ENCODE measurements at places on chromosomes 3 and 15.

DNA sequence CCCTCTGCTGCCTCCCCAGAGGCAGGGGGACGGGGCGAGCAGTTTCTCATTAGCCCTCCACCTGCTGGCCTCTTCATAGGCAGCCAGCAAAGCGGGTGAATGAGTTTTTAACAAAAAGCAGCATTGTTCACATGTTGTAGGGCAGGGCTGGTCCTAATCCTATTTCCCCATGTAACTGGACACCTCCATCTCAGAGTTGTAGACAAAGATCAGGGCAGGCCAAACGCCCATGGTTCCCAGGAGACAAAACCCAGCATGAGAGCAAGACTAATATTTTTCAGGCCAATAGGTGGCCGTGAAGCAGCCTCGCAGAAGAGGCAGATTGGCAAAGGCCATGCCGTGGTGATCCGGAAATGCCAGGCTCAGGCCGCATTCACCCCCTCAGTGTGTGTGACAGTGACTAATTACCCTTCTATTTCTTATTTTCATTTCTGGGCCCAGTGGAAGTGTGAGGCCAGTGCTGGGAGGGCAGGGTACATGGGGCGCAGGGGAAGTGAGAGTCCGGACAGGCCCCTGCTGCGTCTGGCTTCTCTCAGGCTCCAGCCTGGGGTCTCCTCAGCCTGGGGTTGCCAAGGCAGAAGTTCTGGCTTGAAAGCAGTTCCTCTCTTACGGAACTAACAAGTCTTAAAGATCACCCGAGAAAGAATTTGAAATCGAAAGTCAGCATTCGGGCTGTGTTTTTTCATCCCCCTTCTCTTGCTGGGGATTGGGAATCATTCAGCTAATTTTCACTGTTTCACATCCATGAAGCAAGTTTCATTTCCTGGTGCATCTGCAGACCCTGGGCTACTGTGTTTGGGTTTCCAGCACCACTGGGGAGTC lies 64.8 kb downstream of the BOC start:
- DNase-seq: no peak

- DNase-seq: no peak
Observed at GRCh38 chr3:119870512-119870911, 88.6 kb downstream of the NR1I2 start.

DNA sequence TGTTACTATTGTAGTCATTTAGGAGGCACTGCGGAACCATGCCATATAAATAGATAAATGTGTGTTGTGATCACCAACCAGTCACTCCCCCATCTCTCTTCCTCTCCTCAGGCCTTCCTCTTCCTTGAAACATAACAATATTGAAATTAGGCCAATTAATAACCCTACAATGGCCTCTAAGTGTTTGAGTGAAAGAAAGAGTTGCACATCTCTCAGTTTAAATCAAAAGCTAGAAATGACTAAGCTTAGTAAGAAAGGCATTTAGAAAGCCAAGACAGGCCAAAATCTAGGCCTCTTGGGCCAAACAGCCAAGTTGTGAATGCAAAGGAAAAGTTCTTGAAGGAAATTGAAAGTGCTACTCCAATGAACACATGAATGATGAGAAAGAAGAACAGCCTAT lies 8.1 kb upstream of the DNASE1L3 start:
- DNase-seq: no peak

- peak; percentile 30 for DNase-seq
Observed at GRCh38 chr3:196280689-196281440, 6.7 kb downstream of the PCYT1A start.

GRCh38 chr3:98695796-98696195 lies 67.3 kb upstream of the ST3GAL6 start:
- DNase-seq: no peak

DNA sequence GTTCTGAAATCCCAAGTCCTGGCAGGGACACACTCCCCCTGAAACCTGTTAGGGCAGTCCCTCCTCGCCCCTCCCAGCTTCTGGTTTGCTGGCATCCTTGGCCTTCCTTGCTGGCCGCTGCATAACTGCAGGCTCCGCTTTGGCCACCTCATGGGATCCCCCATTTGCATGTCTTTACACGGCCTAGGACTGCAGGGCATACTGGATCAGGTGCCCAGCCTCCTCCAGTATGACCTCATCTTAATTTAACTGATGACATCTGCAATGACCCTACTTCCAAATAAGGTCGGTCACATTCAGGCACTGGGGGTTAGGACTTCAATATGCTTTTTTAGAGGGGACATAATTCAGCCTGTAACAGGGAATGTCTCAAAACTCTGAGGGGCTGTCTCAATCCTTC lies 173.3 kb downstream of the RAB11A start:
- DNase-seq: no peak

- no peak for DNase-seq
Observed at GRCh38 chr3:125151916-125152315, 60.6 kb downstream of the SLC12A8 start.

- DNase-seq: peak; percentile 10
Observed at GRCh38 chr3:169430707-169431404, 232.7 kb downstream of the MECOM start.

GRCh38 chr15:33007303-33007855 lies 187.1 kb downstream of the FMN1 start:
- DNase-seq: no peak

GRCh38 chr3:193872265-193872753 lies 263.6 kb upstream of the HES1 start:
- peak; percentile 30 for DNase-seq

DNA sequence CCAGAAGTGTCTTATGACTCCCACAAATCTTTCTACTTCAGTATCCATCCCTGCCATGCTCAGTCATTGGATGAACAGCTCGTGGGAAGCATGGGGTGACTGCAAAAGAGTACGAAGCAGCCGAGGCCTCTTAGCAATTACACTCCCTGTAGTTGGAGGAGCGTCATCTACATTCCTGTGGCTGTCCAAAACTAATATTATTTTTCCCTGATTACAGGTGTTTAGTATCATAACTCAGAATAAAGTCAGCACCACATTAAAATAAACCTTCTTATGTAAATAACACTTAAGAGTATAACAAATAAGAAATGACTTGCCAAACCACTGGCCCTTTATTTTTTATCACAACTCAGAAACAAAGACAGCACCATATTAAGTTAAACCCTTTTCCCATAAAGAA lies 141.5 kb downstream of the PLOD2 start:
- DNase-seq: no peak
